Kidney glomerular epithelial cell (primary cell): ENCODE measurements at places on chromosomes 5 and 9.
A peak's percentile ranks its signal among the peaks of the same experiment; 100 is the strongest.

GRCh38 chr5:80170117-80170535, 85.7 kb downstream of the SERINC5 start:
- DNase-seq: no peak

GRCh38 chr9:19698960-19699359, 89.9 kb downstream of the SLC24A2 start:
- DNase-seq: no peak

GRCh38 chr5:66406761-66407336, 189.3 kb upstream of the MAST4 start:
- DNase-seq: no peak

DNA sequence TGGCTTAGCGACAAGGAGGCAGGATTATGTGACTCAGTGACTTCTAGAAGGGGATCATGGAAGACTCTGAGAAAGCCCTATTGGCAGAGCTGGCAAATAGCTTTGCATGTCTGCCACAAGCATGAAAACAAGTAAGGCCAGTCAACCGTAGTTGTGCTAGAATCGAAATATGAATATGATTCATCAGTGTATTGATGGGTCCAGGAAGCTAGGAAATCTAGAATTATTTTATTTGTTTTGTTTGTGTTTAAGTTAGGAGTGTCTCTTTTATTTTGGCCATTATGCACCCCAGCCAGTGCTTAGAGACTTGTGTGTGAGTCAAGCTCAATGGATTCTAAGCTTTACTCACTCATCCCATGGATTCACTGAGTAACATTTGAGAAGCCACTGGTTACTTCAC, 3.8 kb upstream of the ITGA2 start:
- no peak for DNase-seq

- DNase-seq: peak; percentile 15
These were observed 18.8 kb downstream of the TICAM2 start for GRCh38 chr5:115583474-115583873.

DNA sequence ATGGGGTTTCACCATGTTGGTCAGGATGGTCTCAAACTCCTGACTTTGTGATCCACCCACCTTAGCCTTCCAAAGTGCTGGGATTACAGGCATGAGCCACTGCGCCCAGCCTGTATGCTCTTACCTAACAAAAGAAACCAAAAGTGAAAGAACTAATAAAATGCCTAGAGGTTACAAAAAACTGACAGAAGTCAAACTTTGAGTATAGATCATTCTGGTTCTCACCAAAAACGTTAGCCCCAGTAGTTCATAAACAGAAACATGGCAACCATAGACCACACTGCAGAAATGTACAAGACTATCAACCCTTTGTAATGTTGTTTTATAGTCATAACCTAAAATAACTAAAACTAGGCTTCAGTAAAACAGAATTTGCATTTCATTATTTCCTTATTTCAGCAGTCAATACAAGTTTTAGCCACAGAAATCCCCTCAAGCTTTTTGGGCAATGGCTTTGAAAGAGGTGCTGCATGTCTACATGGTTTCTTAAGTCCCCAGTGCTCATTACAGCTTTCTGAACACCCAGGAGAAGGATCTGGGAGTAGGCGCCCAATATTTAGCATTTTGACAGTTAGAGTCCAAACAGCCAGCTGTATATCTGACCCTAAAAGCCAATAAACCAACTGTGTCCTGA, 72.5 kb downstream of the EPB41L4A start:
- no peak for DNase-seq

GRCh38 chr9:123604861-123605260, 248.9 kb downstream of the CRB2 start:
- DNase-seq: no peak

DNA sequence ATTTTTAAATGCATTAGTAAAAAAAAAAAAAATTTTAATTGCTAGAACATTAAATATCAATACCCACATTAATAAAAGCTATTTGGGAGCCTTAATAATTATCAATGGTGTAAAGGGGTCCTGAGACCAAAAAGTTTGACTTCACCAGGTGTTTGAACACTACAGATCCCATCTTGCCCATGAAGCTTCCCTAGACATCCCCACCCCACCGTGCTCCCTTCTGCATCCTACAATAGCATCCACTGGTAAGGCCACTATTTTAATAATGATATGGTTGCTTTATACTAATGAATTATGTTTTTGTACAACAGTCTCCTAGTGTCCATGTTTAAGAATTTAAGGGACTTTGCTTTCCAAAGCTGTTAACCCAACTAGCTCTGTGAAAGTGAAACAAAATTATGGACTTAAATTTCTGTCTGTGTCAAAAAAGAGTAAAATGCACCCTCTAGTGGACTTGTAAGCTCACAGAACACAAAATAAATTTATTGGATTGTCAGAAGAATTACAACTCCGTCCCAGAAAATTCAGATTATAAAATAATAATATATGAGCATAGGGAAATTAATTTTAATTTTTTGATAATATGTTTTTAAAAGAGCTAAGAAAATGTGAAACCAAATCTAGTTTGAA, 76.0 kb downstream of the ARL15 start:
- peak; percentile 50 for DNase-seq

DNA sequence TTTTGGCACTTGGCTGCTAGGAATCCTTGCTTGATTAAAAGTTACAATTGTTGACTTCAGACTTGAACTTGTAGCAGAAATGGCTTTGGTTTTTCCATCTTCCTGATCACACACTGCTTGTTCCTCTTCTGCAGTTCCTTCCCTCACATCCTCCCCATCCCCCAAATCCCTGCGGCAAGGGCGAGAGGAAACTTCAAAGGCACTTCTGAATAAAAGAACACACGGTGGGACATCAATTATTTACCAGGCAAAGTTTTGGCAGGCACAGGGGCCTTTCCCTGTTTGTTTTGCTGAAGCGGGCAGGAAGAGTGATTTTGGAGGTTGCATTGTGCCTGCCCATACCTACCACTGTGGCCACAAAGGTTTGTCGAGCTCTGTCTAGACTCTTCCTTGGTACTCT, 260.9 kb downstream of the KIF4B start:
- DNase-seq: no peak

GRCh38 chr5:1045960-1046560, 37.5 kb downstream of the NKD2 start:
- no peak for DNase-seq

GRCh38 chr9:134316449-134317160, 9.7 kb upstream of the RXRA start:
- DNase-seq: no peak

DNA sequence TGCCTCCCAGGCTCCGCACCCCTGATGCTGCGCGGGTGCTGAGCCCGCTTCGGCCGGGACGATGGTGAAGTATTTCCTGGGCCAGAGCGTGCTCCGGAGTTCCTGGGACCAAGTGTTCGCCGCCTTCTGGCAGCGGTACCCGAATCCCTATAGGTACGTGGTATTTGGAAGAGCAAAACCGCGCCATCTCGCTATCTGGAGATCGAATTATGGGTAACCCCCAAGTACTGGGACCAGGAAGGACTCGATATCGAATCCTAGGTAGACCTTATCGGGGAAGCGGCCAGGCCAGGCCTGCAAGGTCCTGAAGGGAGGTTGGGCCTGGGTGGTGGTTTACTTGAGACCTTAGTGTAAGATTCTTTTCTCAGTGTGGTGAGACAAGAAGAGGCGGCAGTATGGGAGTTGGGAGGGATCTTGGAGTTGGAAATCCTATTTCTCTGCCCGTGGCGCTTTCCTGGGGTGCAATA, 359 bp downstream of the PRELID1 start:
- no peak for DNase-seq

GRCh38 chr9:95815133-95815532, 60.4 kb upstream of the ERCC6L2 start:
- no peak for DNase-seq

DNA sequence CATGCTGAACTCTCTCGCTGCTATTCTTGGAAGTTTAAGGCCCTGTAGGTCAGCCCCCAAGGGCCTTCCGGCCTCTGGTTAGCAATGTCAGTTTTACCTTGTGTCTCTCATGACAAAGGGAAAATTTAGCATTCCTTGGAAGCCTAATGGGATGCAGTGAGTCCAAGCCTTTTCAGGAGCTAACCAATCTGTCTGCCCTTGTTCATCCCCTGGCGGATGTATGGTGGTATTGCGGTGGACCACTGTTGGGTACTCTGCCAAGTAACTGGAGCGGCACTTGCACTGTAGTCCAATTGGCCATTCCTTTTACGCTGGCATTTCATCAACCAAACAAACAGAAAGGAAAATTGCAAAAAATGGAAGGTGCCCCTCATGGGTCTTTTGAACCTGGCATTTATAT, 318.4 kb upstream of the NMUR2 start:
- no peak for DNase-seq

GRCh38 chr9:118023644-118024043, 319.4 kb downstream of the TLR4 start:
- no peak for DNase-seq

DNA sequence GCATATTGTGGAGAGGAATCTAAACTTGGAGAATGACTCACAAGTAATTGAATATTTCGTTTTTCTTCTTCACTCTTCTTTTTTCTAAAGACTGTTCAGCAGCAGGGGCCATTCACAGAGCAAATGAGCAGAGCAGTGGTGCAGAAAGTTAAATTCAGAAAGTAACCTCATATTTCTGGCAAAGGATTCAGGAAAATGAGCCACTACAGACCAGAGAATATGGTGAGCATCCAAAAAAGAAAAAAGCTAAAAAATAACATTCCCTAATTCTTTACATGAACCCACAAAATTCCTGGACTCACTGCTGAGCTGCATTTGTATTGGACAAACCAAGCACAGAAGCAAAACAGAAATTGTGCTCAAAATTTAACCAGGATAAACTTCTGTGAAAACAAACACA, 1486.8 kb upstream of the C9orf72 start:
- DNase-seq: no peak

- DNase-seq: no peak
These were observed 16.1 kb downstream of the CCT5 start for GRCh38 chr5:10266137-10266536.

- DNase-seq: no peak
These were observed 59.3 kb upstream of the RNU6ATAC start for GRCh38 chr9:134223591-134224122.

GRCh38 chr5:5782402-5782801, 359.9 kb downstream of the ICE1 start:
- DNase-seq: no peak

DNA sequence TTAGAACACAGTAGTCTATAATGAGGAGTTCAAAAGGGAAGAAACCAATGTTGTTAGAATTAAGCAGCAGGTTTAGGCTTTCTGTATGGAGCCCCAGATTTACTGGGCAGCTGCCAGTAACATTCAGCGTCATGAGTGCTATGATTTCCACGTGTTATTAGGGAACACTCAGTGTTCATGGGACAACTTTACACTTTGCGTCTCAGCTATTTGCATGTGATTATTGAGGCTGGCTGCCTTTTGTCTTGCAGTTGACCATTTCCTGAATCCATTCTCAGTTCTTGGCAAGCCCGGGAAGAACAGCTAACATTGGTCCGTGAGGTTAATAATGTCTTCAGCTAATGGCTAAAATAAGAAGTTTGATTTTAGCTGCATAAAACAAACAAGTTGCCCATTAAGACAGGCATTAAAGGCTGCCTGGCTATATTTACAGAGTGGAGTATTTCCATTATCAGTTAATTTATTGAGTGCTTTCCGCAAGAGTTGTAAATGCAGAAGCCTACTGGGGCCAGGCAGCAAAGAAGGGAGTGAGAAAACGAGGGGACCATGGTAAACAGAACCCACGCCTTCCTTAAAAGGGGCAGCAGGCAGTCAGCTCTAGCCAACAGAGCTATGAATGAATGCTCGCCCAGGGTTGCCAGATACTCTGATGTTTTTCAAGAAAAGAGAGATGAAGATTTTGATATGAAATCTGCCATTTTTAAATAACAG, 120.9 kb downstream of the PIP5K1B start:
- no peak for DNase-seq

- DNase-seq: no peak
These were observed 59.1 kb upstream of the CAMK4 start for GRCh38 chr5:111165058-111165457.

DNA sequence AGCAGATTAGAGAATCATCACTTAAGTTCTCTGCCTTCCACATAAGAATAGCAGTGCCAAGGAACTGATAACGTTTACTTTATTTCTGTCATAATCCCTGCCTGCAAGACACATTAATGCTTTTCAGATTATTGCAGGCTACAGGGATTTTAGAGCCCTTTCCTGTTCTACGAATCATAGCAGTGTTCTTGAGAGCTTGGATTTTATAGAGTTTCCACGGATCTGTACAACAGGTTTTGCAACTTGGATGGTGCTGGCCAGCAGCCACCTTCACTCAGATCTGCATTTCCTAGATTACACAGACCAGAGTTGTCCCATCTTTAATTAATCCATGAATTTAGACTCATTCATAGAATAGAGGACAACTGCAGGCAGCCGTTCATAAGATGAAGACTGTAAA, 38.1 kb downstream of the SLC12A2 start:
- no peak for DNase-seq

DNA sequence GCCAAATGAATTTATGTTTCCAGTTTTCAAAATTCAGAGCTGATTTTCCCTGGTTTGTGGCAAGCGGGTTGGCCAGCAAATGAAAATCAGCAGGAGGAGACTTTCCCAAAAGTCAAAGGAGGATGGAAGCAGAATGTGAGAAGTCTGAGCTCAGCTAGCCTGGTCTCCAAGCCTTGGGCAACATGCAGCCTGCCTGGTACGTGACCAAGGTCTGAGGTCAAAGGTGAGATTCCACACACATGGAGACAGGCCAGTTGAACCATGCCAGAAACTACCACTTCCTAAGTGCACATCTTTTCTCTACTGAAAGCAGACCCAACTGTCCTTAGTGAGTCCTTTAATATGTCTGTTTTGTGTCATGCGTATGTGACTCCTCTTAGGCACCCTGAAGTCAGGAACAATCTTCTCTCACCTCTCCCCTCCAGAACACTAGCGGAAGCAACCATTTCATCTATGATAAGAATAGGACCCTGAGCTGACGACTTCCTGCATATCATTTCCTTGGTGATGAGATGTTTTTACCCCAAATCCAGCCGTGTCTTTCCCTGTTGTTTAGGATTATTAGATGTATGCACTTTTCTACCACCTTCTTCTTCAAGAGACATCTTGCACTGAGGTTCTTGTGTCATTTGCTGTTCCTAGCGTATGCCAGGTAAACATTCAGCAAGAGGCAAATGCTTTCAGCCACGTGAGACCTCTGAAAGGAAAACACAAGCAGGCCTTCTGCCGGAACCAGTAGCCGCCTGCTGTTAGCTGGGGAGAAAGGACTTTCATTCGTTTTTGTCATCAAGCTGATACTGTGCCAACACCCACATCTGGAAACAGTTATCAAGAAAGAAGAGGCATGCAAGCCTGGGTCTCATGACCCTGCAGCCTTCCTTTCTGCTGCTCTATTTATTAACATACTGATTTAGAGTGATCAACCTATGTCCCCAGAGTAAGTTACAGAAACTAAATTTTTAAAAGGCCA, 9.7 kb upstream of the TGFBI start:
- no peak for DNase-seq

- no peak for DNase-seq
These were observed 8.6 kb downstream of the GOLGA1 start for GRCh38 chr9:124932333-124932732.

GRCh38 chr5:148687427-148687826, 33.1 kb upstream of the HTR4 start:
- DNase-seq: no peak
